ENCODE measurements at places on chromosomes 5 and 9. TPM values are rescaled to one million over a fixed set of nuclear protein-coding genes. Genes with fewer than 3 reads are reported as not detected.
A peak's percentile ranks its signal among the peaks of the same experiment; 100 is the strongest.

DNA sequence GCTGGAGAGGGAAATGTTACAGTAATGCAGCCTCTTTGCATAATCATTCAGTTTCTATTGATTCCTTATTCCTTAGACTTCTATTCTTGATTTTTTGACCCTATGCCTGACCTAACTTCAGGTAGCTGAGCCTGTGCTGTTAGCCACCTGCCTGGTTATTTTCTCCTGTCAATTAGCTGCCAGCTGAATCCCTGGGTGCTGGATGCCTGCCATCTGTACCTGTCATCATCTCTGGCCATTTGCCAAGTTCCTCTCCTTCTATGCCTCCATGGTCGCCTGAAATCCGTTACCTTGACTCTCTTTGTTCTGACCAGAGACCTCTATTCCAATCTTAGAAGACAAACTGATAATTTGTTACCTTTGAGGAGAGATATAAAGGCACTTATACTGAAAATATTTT is 178.3 kb downstream of the CAVIN4 start:
- DNase-seq = no peak
- no peak overlapping the region for H3K4me3 ChIP-seq

DNA sequence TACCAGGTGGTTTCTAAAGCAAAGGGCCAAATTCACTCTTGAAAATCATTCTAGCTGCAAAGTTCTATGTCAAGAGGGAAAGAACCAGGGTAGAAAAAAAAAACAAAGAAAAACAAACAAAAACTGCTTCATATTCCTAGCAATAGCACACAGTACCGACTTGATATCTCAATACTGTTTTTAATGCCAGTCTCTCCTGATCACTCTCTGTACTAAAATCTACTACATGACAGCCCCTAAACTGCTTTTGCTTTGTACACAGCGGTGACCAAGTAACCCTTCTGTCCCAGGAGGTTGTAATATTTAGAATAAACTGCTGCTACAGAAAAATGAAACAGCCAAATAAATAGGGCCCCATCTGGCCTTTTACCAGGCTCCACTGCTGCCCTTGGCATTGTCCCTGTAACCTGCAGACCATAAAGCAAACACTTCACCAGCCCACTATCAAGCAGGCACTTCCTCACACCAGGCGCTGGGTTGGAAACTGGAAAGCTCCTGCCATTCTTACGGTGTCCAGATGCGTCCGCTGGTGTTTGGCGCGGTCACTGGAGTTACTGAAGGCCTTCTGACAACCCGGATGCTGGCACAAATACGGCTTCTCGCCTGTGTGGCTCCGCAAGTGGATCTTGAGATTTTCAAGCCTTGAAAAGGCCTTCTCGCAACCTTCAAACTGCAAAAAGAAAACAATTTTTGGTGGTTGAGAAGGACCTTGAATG is 363.2 kb downstream of the GLIS3 start:
- peaks cover 27% of the 10 kb centered on the region for H3K4me1 ChIP-seq
- no peak for DNase-seq
- no peaks in the 10 kb centered on the region for H3K27me3 ChIP-seq

DNA sequence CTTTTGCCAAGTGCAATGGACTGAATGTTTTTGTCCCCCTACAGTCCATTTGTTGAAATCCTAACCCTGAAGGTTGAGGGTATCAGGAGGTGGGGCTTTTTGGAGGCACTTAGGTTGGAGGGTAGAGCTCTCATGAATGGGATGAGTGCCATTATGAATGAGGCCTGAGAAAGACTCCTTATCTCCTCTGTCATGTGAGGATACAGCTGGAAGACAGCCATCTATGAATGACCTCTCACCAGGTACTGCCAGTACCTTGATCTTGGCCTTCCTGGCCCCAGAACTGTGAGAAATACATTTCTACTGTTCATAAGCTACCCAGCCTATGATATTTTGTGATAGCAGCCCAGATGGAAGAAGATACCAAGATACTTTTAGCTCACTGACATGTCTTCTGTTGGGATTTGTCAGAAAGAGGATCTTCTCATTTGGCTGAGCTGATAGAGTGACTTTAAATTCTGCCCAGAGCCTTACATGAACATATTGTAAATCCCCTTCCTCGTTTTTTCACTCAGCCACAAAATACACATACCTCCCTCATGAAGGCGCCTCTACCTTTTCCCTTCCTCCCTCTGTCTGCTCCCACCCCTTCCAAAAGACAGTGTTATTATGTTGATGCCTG is 256.4 kb downstream of the PDZD2 start:
- DNase-seq = no peak
- H3K4me3 ChIP-seq = no peak overlapping the region
- no peak overlapping the region for H3K27ac ChIP-seq
- H3K36me3 ChIP-seq = no peaks in the 10 kb centered on the region

DNA sequence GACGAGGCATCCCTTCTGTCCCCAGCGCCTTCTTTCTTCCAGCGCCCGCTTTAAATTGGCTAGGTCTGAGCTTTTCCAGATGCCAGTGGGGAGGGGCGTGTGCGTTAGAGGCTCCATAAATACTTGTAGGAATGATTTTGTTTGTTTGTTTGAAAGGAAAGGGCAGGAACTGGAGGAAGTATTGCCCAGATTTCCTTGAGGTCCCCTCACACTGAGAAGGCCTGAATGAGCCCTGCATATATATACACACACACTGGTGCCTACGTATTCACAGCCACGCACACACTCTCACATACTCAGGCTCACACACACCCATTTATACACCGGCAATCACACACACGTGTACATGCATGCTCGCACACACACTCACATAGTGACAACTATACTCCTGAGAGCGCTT is 1.0 kb upstream of the SLIT3 start:
- H3K36me3 ChIP-seq = no peaks in the 10 kb centered on the region
- no peak overlapping the region for H3K4me3 ChIP-seq
- H3K27me3 ChIP-seq = peaks cover 62% of the 10 kb centered on the region
- no peaks in the 10 kb centered on the region for H3K4me1 ChIP-seq

GRCh38 chr9:16133032-16133431 is 580.2 kb downstream of the CCDC171 start:
- H3K4me1 ChIP-seq = peaks cover 27% of the 10 kb centered on the region
- H3K27ac ChIP-seq = peak overlapping the region; percentile 97
- peak; percentile 36 for DNase-seq
- no peak overlapping the region for H3K4me3 ChIP-seq

DNA sequence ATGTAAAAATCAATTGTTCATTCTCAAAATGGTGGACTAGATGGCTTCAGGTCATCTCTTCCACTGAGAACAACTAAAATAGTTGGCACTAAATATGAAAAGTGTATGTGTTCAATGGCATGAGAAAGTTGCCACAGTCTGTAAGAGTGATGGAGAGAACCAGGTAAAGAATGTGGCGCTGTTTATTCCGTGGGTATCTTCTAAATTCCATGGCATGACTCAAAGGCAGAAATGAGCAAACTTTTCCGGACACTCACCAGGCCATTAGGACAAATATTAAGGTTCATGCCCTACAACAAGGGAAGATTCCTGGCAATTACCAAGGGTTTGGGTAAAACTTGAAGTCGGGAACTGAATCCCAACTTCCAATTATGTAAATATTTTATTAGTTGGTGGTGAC is 825.4 kb upstream of the CDH6 start:
- H3K27me3 ChIP-seq = no peaks in the 10 kb centered on the region
- H3K4me1 ChIP-seq = peaks cover 13% of the 10 kb centered on the region
- no peaks in the 10 kb centered on the region for H3K36me3 ChIP-seq
- H3K4me3 ChIP-seq = no peak overlapping the region
- DNase-seq = peak; percentile 81

Gene STKLD1
- total RNA-seq = 4.1 TPM

Gene CMYA5
- 0.15 TPM for total RNA-seq
